HFFc6 (cell line): ENCODE measurements at places on chromosomes 6 and 20. TPM values are rescaled to one million over a fixed set of nuclear protein-coding genes. Genes with fewer than 3 reads are reported as not detected.

DNA sequence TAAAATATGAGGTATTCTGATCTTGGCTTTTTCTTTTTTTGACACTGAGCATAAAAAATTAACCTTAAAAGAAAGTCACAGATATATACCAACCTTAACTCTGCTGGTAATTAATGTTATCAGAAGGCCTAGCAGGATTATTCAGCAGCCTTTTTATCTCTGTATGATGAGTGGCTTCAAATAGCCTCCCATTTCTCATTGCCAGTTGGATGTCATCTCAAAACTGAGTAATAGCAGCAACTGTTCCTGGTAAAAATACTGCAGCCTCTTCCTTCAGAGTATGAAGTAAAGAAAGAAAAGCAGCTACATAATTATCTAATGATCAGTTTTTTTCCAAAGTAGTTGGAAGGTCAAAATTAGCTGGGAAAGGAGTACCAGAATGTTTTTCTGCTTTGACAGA is 24.9 kb upstream of the HDGFL1 start:
- H3K27ac ChIP-seq = no peak overlapping the region
- H3K27me3 ChIP-seq = peaks cover 2% of the 10 kb centered on the region; the same call in 1 of the 2 replicates
- no peak for DNase-seq
- H3K36me3 ChIP-seq = no peaks in the 10 kb centered on the region

Gene ZNF311
- 0.15 to 0.24 TPM (median 0.22 TPM) in 3 replicates for total RNA-seq

DNA sequence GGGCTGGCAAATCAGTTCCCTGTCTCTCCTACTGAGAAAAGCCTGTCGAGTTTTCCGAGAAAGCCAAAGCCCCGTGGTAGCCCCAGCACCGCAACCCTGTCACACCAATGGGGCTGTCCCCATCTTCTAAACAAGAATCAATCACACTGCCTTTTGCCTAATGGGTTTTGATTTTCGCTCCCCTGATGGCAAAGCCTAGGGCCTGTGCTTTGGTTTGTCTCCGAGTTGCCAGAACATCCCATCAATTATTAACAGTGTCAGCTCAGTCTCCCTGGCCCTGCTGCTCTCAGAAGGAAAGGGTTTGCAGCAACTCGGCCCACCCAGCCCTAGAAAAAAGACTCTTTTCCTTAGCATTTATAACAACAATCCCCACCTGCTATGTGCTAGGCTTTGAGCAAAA is 4.2 kb downstream of the KCNB1 start:
- H3K27ac ChIP-seq = no peak overlapping the region
- no peaks in the 10 kb centered on the region for H3K4me1 ChIP-seq
- H3K4me3 ChIP-seq = no peak overlapping the region

DNA sequence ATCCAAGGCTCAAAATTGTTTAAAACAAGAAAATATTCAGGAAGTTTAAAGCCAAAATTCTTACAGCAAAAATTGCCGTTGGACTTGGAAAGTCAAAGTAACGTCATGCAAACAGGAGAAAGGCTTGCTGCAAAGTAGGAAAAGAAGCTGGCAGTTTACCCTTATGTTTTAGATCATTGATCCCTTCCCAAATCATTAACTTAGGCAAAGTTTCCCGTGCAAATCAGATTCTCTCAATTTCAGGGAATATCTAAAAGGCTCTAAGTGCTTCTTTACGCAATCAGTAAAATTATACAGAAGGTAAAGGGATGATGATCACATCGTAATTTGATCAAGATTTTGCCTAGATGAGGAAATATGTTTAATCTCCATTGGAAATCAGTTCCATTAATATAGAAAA is 197.5 kb downstream of the ALDH8A1 start:
- H3K27me3 ChIP-seq = peaks cover 6% of the 10 kb centered on the region
- DNase-seq = no peak
- H3K36me3 ChIP-seq = no peaks in the 10 kb centered on the region
- H3K27ac ChIP-seq = no peak overlapping the region
- no peak overlapping the region for H3K4me3 ChIP-seq
- H3K4me1 ChIP-seq = peaks cover 43% of the 10 kb centered on the region

DNA sequence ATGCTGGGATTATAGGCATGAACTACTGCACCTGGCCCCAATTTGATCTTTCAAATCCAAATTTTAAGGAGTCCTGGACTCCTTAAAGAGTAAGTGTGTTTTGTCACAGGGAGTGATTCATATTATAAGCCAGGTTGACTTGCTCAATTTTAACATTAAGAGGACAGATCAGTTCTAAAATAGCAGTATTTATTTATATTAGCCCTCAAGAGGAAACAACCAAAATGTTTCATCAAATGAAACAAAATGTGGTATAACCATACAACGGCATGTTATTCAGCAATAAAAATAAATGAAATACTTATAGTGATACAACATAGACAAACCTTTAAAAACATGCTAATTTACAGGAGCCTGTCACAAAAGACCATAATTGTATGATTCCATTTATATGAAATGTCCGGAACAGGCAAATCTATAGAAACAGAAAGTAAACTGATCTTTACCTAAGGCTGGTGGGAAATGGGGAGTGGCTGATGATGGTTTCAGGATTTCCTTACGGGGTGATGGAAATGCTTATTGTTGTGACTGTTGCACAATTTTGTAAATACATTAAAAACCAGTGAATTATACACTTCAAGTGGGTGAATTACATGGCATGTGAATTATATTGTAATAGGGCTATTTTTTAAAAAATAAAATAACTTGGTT is 637.4 kb downstream of the MMUT start:
- H3K4me3 ChIP-seq = peak overlapping the region; percentile 88
- H3K36me3 ChIP-seq = peaks cover 28% of the 10 kb centered on the region
- peak; percentile 6 for DNase-seq

Gene PRL
- total RNA-seq = not detected in 3 replicates

DNA sequence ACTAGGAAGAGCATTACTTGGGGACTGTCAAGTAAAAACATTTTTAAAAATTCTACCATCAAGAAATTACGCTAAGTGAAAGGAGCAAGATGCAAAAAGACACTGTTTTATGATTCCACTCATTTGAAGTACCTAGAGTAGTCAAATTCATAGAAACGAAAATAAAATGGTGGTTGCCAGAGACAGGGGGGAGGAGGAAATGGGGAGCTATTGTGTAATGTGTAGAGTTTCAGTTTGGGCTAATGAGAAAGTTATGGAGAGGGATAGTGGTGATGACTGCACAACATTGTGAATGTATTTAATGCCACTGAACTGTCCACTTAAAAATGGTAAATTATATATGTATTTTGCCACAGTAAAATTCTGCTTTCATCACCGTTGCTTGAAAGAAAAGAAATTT is 83.8 kb downstream of the UST start:
- no peak overlapping the region for H3K4me3 ChIP-seq
- H3K4me1 ChIP-seq = peaks cover 45% of the 10 kb centered on the region
- H3K27me3 ChIP-seq = no peaks in the 10 kb centered on the region
- DNase-seq = no peak
- H3K36me3 ChIP-seq = no peaks in the 10 kb centered on the region
- peak overlapping the region; percentile 14; the same call in 1 of the 2 replicates for H3K27ac ChIP-seq

DNA sequence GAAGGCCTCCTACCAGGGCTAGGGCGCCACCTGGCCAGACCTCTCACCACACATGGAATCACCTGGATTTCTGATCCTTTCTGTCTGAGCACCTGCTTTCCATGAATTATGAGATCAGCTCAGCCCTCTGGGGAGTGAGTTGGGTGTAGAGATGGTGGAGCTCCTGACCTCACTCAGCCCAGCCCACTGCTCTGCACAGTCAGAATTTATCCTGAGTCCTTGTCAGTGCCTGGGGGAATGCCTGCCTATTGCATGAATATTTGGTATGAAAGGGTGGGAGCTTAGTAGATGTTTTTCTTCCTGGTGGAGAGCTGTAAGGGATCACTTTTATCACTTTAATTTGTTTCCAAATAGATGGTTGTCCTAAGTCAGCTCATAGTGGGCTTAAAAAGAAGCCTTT is 47.5 kb downstream of the DTD1 start:
- no peaks in the 10 kb centered on the region; the same call in 1 of the 2 replicates for H3K36me3 ChIP-seq
- H3K4me1 ChIP-seq = peaks cover 33% of the 10 kb centered on the region
- H3K27ac ChIP-seq = no peak overlapping the region
- DNase-seq = no peak
- H3K27me3 ChIP-seq = peaks cover 1% of the 10 kb centered on the region; the same call in 1 of the 2 replicates
